ENCODE measurements at places on chromosomes 1 and 21.

GRCh38 chr1:37718901-37719571, 26.7 kb downstream of the CDCA8 start:
- DNase-seq = no peak

DNA sequence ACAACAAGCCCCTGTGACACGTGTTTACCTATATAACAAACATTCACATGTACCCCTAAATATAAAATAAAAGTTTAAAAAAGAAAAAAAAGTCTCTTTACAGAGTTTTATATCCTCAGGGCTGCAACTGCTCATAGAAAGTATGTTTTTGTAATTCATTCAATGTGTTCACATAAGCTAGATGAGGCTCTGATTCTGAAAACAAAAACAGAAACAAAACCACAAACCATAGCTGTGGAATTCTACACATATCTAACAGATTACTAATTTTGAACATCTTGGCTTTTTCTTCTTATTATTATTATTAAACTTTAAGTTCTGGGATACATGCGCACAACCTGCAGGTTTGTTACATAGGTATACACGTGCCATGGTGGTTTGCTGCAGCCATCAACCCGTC, 579.6 kb upstream of the ZRANB2 start:
- DNase-seq = no peak

DNA sequence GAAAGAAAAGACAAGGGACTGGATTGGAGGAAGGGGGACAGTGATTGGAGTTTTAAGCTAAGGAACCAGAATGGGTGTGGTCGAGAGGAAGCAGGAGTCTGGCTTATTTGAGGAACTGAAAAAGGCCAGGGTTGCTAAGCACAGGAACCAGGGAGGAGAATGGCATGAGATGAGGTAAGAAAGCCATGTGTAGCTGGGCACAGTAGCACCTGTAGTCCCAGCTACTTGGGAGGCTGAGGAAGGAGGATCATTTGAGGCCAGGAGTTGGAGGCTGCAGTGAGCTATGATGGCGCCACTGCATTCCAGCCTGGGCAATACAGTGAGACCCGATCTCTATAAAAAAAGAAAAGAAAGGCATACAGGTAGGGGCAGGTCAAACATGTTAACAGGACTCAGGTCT, 8.1 kb upstream of the KHDRBS1 start:
- no peak for DNase-seq

GRCh38 chr1:174116042-174116441, 43.3 kb upstream of the RABGAP1L start:
- no peak for DNase-seq

GRCh38 chr1:165073185-165074007, 283.1 kb downstream of the LMX1A start:
- DNase-seq = no peak

DNA sequence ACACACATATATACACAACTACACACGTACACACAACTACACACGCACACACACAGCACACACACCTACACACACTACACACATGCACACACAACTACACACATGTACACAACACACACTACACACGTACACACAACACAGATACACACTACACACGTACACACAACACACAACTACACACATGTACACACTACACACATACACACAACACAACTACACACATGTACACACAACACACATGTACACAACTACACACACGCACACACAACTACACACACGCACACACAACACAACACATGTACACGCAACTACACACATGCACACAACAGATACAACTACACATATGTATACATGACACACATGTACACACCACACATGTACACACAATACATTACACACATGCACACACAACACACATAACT, 318.1 kb downstream of the CAMTA1 start:
- no peak for DNase-seq

DNA sequence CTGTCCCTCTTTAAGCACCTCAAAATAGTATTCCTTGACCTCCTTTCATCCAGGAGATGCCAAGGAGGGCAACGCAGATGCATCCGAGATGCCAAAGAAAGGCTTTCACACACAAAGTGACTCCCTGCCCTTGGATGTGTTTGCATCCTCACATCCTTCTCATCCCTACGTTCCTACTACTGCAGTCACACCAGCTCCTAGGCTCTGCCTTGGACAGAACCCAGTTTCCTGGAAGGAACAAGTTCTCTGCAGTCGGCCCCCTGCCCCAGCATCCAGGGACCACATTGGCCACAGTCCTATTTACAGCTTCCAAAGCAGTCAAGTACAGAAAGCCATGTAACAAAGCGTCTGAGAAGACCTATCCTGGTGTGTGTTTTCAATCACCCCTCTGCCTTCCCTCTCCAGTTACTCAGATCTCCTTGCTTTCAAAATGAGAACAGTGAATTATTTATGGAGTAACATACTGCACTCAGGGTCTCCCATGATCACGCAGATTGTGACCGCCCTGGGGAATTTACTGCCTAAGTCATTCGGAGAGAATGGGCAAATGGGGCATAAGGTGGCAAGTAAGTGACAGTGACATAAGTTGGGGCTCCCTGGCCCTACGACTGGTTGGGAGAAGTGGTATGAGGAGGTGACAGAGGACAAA, 21.8 kb upstream of the SRP9 start:
- no peak for DNase-seq

- DNase-seq = no peak
Observed at GRCh38 chr1:245235156-245235555, 80.4 kb downstream of the KIF26B start.

GRCh38 chr1:231460614-231461013, 38.5 kb upstream of the EGLN1 start:
- peak; percentile 68 for DNase-seq

- no peak for DNase-seq
Observed at GRCh38 chr1:51266181-51266580, 30.1 kb downstream of the RNF11 start.

DNA sequence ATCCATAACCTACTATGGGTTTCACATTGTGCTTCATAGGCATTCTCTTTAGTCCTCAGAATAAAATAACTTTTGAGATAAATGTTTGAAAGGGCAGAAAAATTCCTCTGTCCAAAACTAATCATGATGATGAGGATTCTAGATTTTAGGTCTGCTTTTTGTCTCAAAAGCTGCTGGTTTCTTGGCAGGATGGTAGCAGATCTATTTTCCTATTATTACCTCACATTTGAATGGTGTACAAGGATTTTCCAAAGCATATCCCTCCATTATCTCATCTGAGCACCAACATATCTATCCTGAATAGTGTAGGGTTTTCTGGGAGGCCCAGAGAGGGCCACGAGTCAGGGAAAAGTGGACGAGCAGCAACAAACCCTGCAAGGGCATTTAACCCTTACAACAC, 201.9 kb downstream of the PLPP3 start:
- DNase-seq = no peak

DNA sequence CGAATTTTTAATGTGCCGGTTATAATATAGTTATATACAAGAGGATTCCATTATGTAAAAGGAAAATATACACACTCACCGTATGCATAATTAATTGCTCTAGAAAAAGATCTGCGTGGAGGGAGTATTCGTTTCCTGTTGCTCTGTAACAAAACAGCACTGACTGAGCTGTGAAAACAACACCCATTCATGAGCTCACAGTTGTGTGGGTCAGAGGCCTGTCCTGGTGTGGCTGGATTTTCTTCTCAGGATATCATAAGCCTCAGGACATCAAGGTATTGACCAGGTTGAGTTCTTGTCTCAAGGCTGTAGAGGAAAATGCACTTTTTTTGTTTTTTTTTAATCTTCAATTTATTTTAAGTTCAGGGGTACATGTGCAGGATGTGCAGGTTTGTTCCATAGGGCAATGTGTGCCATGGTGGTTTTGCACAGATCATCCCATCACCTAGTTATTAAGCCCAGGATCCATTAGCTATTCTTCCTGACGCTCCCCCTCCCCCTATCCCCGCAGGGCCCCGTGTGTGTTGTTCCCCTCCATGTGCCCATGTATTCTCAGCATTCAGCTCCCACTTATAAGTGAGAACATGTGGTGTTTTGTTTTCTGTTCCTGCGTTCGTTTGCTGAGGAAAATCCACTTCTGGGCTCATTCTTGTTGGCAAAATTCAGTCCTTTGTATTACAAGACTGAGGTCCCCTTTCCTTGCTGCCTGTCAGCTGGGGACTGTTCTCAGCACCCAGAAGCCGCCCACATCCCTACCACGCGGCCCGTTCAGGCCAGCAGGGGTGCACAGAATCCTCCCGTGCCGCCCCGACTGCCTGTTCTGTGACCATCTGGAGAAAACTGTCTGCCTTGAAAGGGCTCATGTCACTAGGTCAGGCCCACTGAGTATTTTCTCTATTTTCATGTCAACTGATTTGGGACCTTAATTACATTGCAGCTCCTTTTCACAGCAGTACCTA, 87.4 kb upstream of the ERRFI1 start:
- peak; percentile 34 for DNase-seq

- no peak for DNase-seq
Observed at GRCh38 chr1:110570307-110570706, 35.9 kb downstream of the KCNA2 start.

DNA sequence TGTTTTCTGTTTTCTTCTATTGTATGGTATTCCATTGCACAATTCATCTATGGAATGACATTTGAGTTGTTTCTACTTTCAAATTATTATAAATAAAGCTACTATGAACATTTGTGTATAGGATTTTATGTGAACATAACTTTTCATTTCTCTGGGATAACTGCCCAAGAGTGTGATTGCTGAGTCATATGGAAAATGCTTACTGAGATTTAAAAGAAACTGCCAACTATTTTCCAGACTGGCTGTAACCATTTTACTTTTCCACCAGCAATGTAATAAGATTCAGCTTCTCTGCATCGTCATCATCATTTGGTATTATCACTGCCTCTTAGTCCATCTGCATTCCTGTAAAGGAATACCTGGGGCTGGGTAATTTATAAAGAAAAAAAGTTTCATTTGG, 779.6 kb upstream of the PRMT6 start:
- DNase-seq = no peak

DNA sequence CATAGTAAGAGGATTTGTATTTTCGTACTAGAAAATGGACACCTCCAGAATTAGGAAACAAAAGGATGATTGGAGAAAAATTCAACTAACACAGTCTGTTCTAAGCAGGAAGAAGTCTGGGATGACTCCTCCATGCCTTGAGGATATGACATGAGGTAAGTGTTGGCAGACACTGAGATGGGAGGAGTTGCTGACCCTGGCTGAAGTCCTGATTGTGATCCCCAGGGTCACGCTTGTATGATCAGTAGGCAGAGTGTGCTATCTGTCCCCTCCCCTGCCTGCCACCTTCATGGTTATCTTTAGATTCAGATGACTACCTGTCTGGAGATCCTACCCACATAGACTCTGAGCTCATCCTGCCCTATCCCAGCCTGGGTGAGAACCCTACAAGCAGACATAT, 249.1 kb downstream of the C1orf94 start:
- DNase-seq = no peak

GRCh38 chr1:1034439-1034781, 14.5 kb downstream of the AGRN start:
- DNase-seq = no peak

DNA sequence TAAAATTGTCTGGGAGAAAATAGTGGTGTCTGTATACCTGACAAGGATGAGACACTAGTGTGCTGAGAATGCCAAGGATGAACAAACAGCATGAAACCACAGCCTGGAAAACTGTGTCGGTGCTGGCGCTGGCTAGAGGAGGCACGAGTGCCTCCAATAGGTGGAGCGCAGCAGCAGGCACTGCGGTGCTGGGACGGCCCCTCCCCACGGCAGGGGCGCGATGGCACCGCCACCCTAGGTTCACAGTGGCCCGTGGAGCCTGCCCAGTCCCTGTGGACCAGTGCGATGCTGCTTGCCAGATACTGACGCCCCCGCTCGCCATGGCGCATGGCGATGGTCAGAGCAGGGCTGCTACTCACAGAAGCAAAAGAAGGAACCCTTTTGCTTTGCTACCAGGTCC, 6.8 kb downstream of the CFAP410 start:
- no peak for DNase-seq

DNA sequence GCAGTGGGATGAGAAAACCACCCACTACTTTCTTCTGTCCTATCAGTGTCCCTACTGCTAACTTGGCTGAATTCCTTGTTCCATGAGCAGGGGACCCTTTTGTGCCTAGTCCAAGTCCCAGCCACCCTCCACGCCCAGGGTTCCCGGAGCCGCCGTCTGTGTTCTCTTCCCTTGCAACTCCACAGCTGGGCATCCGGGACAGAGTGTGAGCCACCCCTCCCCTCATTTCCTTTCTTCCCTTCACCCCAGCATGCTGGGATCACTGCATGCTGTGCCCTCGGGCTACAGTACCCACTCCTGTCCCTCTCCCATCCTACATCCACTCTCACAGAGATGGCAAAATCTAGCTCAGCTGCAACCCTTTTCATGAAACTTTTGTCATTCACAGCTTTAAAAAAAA, 44.5 kb downstream of the PGBD5 start:
- no peak for DNase-seq

DNA sequence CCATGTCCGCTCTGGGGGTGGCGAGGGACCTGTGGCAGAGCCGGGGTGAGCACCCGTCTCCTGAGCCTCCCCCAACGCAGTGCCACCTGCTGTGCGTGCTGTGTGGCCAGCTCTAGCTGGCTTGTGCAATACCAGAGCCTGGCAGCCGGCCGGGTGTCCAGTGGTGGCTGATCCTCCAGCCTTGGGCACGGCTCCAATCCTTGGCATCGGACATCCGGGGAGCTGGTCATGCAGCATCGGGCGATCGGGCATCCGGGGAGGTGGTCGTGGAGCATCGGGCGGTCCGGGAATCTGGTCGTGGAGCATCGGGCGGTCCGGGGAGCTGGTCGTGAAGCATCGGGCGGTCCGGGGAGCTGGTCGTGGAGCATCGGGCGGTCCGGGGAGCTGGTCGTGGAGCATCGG, 8.1 kb downstream of the SLX9 start:
- DNase-seq = no peak

DNA sequence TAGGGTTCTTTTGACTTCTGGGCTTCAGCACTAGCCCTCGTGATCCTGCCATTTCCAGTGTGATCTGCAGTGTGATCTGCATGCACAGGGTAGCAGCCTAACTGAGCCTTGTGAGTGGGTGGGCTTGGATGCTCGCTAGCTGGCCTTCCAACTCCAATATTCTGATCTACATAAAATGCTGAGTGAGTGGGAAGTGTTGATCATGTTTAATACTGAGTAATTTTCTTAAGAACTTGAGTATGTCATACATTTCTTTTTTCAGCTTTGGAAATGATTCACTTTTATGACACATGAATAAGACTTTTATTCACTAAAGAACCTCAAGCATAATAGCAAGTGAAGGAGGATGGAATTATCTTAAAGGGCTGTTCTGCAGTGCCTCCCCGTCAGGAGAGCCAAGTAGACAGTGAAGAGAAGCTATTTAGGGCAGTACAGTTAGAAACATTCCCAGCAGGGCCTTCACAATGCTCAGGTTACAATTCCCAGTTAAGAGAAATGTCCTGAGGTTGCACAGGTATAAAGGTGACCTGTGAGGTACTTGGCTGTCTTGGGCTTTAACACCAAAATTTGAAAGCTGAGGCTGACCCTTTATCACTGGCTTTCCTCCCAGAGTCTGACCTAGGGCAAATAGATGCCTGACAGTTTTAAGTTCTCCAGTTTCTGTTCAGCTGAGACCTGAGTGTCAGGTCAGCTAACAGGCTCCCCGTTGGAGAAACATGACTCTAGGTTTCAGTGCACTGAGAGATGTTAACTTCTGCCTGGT, 29.1 kb upstream of the LRRC8C start:
- DNase-seq = no peak

GRCh38 chr1:191620883-191621282, 537.4 kb upstream of the RGS18 start:
- no peak for DNase-seq

Measured in CD4-positive, alpha-beta T cell treated with Interleukin-10 for 1 hour (primary cell).